ENCODE measurements at places on chromosomes 5 and 9. TPM values are rescaled to one million over a fixed set of nuclear protein-coding genes. Genes with fewer than 3 reads are reported as not detected.

LIFR gene
- 208 TPM for total RNA-seq

FOXD4L3 gene
- total RNA-seq: not detected

AUH gene
- total RNA-seq: 70.1 TPM

SYNPO gene
- 67.4 TPM for total RNA-seq

CARD6 gene
- 10.7 TPM for total RNA-seq

CARD9 gene
- total RNA-seq: 3.1 TPM

CAVIN4 gene
- 0.39 TPM for total RNA-seq

NDFIP1 gene
- total RNA-seq: 96.1 TPM

GMCL2 gene
- not detected for total RNA-seq

FAM169A gene
- total RNA-seq: 5.9 TPM

DNA sequence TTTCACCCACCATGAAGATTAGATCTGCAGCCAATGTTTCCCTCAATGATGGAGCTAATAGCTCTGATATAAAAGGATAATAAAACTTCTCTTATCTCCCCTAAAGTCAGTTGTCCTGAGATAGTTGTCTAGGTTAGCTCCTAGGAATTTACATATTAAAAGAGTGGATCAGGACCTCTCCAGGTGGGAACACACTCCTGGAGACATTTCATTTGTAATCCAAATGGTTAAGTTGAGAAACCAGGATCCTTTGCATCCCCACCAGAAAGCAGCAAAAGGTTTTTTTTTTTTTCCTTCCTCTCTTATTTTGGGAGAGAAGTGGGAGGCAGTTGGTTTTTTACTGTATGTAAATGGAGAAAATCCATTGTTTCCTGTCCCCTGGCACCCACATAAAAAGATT is 182.5 kb upstream of the FBXL17 start:
- no peaks in the 10 kb centered on the region for H3K36me3 ChIP-seq
- peaks cover 3% of the 10 kb centered on the region for H3K4me1 ChIP-seq
- no peak for DNase-seq

GRCh38 chr5:119016125-119016774 is 27.9 kb upstream of the DTWD2 start:
- H3K4me3 ChIP-seq: no peak overlapping the region
- no peaks in the 10 kb centered on the region for H3K36me3 ChIP-seq
- no peaks in the 10 kb centered on the region for H3K27me3 ChIP-seq
- H3K4me1 ChIP-seq: no peaks in the 10 kb centered on the region
- DNase-seq: no peak

DNA sequence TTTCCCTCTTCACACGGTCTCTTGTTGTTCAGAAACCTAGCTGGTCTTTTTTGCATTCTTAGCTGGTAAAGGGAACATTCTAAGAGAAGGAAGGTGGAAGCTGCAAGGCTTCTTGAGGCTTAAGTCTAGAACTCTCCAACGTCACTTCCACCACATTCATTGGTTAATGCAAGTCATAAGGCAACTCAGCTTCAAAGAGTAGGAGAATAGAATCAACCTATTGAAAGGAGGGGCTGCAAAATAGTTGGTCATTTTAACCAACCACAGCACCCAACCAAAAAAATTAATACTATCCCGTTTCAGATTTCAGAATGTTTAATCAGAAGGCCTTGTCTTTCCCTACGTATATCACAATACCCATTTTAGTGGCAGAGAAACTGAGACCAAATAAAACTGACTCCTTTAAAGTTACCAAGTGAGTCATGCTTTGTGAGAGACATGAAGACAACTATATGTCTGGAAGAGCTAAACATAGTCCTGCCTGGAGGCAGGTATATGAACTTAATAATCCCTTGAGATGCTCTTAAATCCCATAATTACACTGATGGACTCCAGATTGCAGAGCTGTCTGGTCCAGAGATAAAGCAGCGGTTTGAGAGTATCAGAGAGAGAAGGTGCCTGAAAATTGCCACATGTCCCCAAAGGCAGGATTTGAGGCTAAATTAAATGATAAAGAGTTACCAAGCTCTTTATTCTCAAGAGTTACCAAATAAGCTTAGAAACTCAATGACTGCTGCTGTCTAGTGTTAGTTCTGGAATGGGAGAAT is 14.4 kb downstream of the DOCK8 start:
- DNase-seq: no peak
- no peak overlapping the region for H3K4me3 ChIP-seq
- no peaks in the 10 kb centered on the region for H3K4me1 ChIP-seq
- H3K36me3 ChIP-seq: no peaks in the 10 kb centered on the region

DNA sequence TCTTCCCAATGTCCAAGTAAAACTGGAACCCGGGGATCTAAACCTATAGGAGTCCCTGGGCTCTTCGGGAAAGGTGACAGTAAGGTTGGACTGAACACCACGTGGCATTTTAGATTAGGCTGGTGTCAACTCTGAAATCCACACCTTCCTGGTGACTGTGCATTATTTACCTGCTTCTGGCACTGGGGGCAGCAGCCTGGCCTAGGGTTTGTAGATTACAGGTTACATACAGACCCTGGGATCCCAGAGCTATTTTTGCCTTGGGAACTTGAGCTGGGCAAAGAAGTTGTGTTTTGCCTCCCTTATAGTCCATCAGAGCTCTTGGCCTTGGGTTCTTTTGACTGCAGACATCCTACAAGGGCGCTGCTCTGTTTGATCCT is 173.2 kb downstream of the DAB2IP start:
- no peaks in the 10 kb centered on the region for H3K36me3 ChIP-seq
- H3K4me1 ChIP-seq: no peaks in the 10 kb centered on the region
- no peak overlapping the region for H3K4me3 ChIP-seq
- no peak for DNase-seq
- H3K27ac ChIP-seq: no peak overlapping the region
- no peaks in the 10 kb centered on the region for H3K27me3 ChIP-seq

GRCh38 chr9:121640076-121640475 is 11.4 kb upstream of the DAB2IP start:
- no peaks in the 10 kb centered on the region for H3K27me3 ChIP-seq
- no peaks in the 10 kb centered on the region for H3K36me3 ChIP-seq
- H3K27ac ChIP-seq: no peak overlapping the region
- no peak overlapping the region for H3K4me3 ChIP-seq

DNA sequence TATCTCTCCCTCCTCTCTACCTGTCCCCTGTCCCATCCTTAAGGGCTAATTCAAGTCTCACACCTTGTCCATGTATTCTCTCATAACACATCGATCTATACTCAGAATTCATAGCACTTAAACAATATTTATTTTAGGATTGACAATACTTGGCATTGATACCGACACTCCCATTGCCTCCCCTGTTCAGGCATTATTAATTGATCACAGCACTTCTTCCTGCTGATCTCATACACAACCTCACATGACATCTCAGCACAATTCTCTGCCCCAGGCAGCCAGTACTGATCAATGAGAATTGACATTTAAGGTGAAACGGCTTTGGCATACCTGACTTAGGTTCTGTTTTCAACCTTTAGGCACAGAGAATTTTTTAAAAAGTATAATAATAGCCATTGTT is 582.4 kb upstream of the BRINP1 start:
- no peaks in the 10 kb centered on the region for H3K27me3 ChIP-seq
- H3K36me3 ChIP-seq: no peaks in the 10 kb centered on the region
- DNase-seq: no peak
- H3K4me3 ChIP-seq: no peak overlapping the region
